Central memory CD4-positive, alpha-beta T cell (primary cell): ENCODE measurements at places on chromosomes 5 and 9.

- no peak for DNase-seq
Observed at GRCh38 chr5:36177715-36178523, 26.0 kb downstream of the SKP2 start.

GRCh38 chr9:27589462-27589861, 16.2 kb upstream of the C9orf72 start:
- DNase-seq, result no peak

DNA sequence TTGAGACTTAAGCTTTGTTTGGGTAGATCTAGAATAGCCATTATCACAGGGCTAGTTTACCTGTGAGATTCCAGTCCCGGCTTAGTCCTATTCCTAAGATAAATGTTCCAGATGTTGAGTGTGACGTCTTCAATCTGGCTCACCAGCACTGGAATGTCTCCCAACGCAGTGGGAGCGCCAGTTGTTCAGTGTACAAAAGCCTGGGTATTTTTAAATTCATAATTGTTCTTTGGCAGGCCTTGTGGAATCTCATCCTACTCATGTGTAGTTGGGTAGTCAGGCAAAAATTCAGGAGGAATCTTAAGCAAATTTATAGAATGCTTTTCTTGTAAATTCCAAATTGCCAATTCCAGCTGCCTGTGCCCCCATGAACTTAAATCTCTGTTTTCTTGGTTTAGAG, 272.6 kb upstream of the KCNN2 start:
- DNase-seq, result no peak

- DNase-seq, result no peak
Observed at GRCh38 chr9:16727452-16728136, 142.9 kb downstream of the BNC2 start.

DNA sequence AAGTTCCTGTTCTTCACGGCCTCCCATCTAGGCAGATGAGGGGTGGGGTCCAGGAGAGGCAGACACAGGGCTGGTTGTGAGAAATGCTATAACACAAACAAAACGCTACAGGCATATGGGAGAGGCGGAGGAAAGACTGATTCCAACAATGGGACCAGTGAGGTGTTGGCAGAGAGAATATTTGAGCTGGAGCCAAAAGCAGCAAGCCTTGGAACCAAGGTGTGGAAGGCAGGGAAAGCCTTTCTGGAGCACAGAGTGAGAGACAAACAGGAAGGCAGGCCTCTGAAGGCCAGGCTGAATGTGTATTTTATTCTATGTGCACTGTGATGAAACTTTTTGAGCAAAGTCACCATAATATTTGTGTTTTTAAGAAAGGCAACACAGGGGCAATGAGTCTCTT, 2.9 kb downstream of the ATPSCKMT start:
- DNase-seq, result no peak

- DNase-seq, result no peak
Observed at GRCh38 chr9:7103367-7103766, 345.6 kb downstream of the KDM4C start.

GRCh38 chr9:35510754-35511428, 21.0 kb downstream of the RUSC2 start:
- DNase-seq, result no peak

DNA sequence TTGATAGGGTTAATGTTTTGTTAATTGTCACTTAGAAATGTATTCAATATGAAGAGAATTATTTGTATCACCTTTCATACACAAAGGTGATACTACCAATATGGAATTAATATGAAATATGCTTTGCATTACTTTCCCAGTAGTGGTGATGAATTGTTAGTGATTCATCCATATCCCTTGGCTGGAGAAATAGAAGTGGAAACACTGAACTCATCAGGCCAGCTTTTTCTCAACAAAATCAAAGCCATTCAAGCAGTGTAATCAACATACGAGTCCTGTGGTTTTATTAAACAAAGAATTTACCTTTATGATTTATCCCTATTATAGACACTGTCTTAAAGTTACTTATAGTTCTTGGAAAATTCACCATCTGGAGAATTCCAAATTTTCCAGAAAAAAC, 264.0 kb upstream of the MEF2C start:
- DNase-seq, result no peak

- no peak for DNase-seq
Observed at GRCh38 chr5:148202531-148203203, at the start of gene SPINK6. TSS of gene SPINK6 (plus strand) at chr5:148203042. CDS start at chr5:148203097, 55 bp downstream.

GRCh38 chr5:41754857-41755256, 115.4 kb downstream of the OXCT1 start:
- DNase-seq, result no peak
